Esophagus squamous epithelium (tissue), 5 donors: ENCODE measurements at places on chromosomes 12 and 14.

DNA sequence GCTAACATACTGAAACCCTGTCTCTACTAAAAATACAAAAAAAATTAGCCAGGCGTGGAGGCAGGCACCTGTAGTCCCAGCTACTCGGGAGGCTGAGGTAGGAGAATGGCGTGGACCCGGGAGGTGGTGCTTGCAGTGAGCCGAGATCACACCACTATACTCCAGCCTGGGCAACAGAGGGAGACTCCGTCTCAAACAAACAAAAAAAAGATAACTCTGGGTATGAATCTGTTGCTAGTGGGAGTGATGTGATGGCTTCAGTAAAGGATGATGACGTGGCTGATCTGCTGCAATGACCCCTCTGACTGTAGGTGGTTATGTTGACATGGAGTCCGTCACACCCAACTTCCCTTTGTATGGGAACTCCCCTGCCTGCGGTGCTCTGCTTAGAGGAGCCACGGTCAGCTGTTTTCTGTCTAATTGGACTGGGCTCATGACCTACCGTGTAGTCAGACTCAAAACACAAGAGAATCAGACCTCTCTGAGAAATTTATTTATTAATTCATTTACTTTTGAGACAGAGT lies 59.1 kb upstream of the MED13L start:
- DNase-seq = peak; percentile 15

GRCh38 chr14:38930898-38931297 lies 172.1 kb downstream of the SEC23A start:
- DNase-seq = no peak

GRCh38 chr14:76736514-76736913 lies 24.8 kb upstream of the VASH1 start:
- DNase-seq = no peak

DNA sequence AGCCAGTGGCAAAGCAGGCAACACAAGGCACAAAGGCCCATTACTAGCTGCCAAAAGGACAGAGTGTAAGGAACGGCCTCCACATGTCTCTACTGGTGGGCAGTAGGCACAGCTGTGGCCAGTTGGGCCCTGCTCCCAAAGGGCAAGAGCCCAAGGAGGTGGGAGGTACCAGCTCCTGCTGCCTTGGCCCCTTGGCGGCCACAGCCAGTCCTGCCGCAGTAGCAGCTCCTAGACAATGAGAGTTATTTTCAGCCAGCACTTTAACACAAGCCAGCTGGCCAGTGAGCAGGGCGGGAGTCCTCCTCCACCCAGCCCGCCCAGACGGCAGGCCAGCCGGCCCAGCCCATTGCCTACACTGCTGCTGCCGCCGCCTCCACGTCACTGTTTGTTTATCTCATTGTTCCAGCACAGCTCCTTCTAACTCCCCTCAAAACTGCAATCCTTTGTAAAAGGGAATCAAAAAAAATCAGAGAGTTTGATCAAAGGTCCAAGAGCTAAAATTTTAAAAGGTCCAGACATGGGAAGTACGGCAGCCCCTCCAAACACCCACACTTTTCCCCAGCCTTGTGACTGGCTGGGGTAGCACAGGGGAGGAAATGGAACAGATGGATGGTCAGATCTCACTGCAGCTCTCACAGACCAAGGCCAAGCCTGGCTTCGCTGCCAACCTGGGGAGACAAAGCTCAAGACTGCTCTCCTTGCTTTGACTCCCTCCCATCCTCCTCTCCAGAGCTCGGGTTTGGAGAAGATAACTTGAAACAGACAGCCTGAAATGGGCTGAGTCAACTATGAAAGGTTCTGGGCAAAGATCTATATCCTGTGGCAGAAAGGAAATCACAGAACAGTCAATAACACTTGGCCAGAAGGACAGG lies 33.5 kb downstream of the FMNL3 start:
- DNase-seq = peak; percentile 26

GRCh38 chr14:24376448-24377070 lies 8.6 kb downstream of the NFATC4 start:
- DNase-seq = no peak

DNA sequence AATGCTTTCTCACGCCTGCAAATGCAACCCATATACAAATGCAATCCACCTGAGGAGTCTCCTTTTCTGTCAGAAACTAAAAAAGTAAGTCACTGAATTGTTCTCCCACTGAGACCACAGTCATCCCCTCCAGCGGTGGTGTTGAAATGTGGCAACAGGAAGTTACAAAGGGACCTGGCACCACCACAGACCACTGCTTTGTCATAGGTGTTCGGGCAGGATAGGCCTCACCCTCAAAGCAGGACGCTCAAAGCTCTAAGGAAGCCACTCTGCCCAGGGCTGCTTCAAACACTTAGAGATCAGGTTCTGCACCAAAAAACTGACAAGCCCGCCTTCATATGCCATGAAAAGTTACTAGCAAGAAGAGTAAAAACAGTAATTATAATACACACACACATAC lies 11.3 kb downstream of the PHLDA1 start:
- no peak for DNase-seq

- DNase-seq = no peak
Measured at GRCh38 chr14:93745603-93746273, 42.5 kb downstream of the PRIMA1 start.

DNA sequence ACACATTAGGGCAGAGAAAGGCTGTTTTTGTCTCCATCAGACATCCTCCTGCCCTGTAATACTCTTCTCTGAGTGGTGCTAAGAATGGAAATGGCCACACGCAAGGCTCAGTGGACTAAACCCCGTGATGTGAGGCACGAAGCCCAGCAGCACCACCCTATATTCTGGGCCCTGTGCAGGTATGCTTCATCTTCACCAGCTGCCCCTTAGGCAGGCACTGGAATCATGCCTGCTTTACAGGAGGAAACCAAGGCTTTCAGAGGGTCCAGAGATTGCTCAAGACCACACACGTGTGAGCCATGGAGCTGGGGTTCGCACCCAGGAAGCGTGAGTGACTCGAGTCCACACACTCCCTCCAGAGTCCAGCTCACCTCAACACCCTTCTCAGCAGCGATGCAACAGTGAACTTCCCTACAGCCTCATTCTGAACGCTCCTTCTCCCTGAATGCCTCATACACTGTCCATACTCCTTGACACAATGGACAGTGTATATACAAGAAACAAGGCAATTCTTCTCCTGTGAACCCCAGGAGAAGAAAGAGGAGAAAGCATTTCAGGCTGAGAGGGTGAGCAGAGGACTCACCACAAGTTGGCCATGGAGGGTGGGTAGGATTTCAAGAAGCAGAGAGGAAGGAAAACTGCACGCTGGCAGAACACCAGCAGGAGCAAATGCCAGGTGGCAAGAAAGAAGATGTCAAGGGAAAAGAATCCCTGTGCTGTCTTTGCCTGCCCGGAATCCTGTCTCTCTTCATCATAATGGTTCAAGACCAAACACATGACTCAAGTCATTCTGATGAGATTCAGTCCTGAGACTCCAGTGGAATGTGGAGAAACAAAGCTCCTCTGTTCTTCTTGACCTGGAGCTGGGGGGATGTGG lies 39.1 kb downstream of the NT5DC3 start:
- no peak for DNase-seq

GRCh38 chr14:76941544-76941943 lies 87.0 kb downstream of the IRF2BPL start:
- no peak for DNase-seq

- no peak for DNase-seq
Measured at GRCh38 chr14:90608929-90609341, 207.3 kb downstream of the TTC7B start.

- DNase-seq = no peak
Measured at GRCh38 chr14:31564194-31564593, 3.0 kb downstream of the NUBPL start.
